ENCODE measurements at places on chromosomes 7 and 10. TPM values are rescaled to one million over a fixed set of nuclear protein-coding genes. Genes with fewer than 3 reads are reported as not detected.

HABP2 gene
- total RNA-seq = not detected

DNA sequence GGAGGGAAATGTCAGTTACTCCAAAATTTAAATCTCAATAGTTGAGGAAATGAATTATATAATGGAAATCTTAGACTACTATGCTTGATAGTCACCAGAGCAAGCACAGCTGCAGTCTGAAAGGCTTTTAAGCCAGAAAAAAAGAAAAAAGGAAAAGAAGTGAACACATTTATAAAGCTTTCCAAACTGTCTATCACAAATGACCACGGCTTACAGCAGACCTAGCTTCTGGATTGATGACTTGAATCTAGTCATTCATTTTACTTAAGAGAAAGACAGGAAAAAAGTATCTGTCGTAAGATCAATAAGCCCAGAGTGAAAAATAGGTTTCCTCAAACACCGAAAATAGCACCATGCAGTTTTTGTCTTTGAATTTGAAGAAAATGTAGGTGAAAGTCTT is 67.9 kb upstream of the OGDHL start:
- DNase-seq = no peak

DNA sequence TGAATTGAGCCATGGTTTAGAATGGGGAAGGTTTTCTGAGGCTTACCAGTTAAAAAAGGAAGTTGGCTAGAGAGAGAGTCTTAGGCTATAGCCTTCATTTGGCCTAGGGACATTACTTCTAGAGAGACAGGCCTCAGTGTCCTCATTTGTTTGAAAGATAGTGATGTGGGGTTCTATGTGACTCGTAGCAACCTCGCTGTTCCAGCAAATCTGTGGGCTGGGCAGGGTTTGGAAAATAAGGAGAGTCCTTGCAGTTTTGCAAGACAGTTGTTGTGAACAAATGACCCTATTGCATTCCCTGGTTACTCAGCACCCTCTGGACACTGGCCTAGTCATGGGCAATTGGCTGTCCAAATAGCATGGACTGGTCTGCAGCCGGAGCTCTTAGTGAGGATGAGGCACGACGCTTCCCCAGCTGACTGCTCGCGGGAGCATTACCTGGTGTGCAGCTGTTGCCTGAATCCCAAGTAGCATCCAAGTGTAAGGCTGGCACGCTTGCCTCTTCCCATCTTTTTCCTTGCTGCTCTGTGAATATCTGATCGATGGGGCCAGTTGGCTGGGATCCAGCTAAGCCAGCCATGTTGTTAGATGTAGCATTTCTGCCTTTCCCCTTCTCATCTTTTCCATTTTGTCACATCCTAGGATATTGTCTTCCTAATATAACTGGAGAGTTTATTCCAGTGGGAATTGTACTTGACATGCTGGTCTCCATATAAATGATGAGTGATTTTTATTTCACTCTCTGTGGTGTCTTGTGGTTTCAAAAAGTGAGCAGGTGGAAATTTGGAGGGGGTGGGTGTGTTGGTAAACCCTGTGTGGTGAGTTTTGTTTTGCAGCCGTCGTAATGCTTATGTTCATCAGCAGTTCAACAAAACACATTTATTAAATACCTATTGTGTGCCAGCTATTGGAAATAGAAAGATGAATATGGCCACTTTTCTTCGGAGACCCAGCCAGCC is 99.8 kb downstream of the SND1 start:
- DNase-seq = no peak

- peak; percentile 66 for DNase-seq
These were observed 36.6 kb downstream of the SRPK2 start for GRCh38 chr7:105352018-105352612.

GRCh38 chr7:123594813-123595241 is 6.8 kb upstream of the ASB15 start:
- peak; percentile 56 for DNase-seq

- DNase-seq = no peak
These were observed 233.1 kb upstream of the PHYHIPL start for GRCh38 chr10:58943256-58943890.

DNA sequence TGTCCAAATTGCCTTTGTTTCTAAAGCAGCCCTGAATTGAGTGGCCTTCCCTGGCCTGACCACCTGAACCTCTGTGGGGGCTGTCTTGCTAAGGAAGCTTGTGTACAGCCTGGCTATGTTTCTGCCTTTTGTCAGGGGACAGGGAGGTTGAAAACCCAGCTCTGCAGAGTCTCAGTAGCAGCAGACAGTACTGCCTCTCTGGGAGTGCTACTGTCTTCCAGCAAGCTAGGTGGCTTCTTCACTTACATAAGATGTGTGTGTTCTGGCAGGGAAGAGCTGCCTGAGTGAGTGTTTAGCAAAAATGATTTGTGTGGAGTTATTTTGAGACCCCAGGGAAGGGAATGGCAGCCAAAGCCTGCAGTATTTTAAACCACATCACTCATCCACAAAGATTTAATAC is 57.4 kb downstream of the LRRC4 start:
- no peak for DNase-seq

GRCh38 chr7:70325509-70326101 is 727.3 kb downstream of the AUTS2 start:
- no peak for DNase-seq

FAM221A gene
- total RNA-seq = 16.0 TPM

- no peak for DNase-seq
These were observed 62.5 kb downstream of the DAGLB start for GRCh38 chr7:6385110-6385781.

- no peak for DNase-seq
These were observed 115.5 kb downstream of the LSMEM1 start for GRCh38 chr7:112596260-112596659.

FANK1 gene
- 4.2 TPM for total RNA-seq

PNLIP gene
- total RNA-seq = not detected

GRCh38 chr10:58350619-58351323 is 16.0 kb downstream of the UBE2D1 start:
- no peak for DNase-seq

DNA sequence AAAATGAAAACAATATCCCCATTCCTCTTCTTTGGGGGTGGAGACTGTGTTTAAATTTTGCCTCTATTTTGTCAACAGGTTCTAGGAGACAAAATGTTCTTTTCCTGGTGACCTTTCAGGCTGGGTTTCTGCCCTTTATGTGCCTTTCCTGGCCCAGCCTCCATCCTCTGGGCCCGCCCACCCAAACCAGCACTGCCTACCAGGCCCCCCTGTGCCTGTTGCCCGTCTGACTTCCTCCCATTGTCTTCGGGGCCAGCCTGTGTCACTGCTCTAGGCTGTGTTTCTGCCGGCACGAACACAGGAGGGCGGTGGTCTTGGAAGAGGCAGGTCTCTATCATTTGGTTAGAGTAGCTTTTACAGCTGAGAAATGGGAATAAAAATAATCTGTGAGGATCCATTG is 13.9 kb downstream of the TSPAN14 start:
- DNase-seq = peak; percentile 89

DNA sequence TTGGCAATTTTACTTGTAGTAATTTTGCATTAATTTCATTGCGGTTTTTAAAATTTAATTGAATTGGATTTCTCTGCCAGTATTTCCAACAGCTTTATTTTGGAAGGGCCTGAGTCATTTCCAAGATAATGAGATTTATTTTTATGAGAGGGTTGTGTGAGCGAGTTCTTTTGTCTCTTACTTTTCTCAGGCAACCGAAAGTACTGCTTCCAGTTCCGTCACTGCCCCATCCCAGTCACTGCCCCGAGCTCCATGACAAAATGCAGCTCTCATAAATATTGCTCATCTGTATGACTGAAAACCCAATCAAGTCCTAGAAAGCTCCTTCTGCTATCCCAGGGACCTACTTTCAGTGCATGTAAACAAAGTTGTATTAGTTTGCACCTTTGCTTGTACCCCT is 468.4 kb upstream of the SEMA3D start:
- DNase-seq = no peak

GRCh38 chr10:49844775-49845595 is 82.9 kb upstream of the OGDHL start:
- DNase-seq = no peak

DNA sequence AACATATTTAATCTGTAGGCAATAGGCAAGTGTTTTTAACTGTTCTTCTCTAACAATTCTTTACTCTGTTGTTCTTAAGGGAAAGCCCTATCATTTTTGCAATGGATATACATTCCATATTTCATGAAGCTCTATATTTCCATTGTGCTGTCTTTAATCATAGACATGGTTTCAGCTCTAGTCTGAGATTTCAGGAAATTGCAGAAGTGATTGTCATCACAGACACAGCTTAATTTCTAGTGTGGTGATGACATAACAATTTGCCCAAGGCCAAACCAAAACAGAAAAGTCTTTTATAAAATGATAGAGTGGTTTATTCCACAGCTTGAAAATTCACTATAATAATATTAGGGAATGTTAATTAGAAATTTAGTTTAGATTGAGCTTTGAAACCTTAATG is 494.1 kb upstream of the SEMA3A start:
- DNase-seq = no peak

DNA sequence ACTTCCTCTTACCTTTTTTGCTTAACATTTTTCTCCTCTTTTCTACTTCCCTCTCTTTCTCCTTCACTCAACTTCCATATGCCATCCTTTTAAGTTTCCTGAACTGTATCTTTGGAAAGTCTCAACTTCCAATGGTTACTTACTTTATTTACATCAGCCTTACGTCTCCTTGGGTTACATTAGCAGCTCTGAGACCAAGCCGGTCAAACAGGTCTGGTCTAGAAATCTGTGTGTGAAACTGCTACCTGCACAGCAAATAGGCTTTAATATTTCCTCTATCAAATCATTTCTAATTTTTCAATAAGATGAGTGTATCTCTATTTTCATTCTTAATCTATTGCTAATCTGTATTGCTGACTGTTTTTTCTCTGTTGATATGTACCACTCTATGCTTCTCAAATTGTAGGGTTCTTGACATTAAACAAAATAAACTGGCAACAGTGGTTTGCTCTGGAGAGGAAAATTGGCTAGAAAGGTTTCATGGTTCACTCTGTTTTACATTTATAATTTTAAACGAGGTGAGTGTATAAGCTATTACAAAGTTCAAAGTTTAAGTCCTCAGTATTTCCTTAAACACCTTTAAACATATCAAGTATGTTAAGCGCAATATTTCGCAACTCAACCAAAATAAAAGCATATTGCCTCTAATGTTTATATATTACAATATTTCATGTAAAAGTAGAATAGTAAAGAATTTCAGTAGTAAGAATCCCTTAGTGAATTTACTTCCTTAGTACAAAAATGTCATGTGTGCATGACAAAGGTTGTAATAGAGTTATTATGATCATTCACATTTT is 3.6 kb upstream of the SEMA3C start:
- no peak for DNase-seq

ASB10 gene
- total RNA-seq = not detected

KCNMA1 gene
- 62.4 TPM for total RNA-seq

- DNase-seq = no peak
These were observed 11.3 kb downstream of the KMT2C start for GRCh38 chr7:152424348-152425108.

- no peak for DNase-seq
These were observed 834 bp downstream of the TAC1 start for GRCh38 chr7:97732565-97733275.

DNA sequence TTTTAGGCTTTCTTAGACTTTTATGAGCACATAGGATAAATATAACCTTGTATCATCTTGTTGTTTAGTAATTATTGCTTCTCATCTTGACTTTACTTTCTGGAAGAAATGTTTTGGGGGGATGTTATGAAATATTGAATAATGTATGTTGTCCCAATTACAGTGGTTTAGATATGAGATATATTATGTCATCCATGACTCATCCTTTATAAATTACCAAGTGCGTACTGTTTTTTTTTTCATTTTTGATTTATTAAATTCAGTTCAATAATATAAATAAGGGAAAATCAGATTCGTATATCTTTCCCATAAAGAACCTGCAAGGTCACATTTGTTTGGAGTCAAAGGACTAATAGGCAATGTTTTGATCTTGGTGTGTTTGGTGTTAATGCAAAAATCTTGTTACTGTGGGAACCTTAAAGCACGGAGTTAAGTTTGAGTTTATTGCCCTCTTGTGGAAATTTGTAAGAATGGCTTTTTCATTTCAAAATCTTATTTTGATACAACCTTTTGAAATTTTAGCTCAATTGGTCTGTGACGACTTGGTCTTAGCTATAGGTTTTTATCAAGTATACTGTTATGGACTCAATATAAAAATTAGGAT is 108.6 kb downstream of the SRI start:
- DNase-seq = no peak

DNA sequence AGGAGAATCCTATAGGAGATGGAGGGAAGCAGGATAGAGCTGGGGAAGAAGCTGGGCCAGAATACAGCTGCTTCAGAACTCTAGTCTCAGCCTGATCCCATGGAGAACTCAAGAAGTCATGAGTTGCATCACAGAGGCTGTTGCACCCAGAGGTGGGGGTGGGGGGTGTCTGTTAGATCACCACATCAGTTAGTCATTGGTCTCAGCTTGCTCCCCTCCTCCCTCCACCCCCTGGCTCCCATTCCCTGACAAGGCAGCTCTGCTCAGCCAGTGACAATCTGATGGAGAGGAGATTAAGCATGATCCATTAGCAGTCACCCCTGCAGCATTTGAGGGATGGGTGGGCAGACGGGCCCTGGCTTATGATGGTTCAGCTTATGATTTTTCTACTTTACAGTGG is 58.4 kb upstream of the FGL2 start:
- DNase-seq = no peak

GRCh38 chr7:25619963-25620799 is 391.9 kb upstream of the NPVF start:
- DNase-seq = no peak

- DNase-seq = no peak
These were observed 62.4 kb upstream of the C10orf90 start for GRCh38 chr10:126732868-126733267.

DNA sequence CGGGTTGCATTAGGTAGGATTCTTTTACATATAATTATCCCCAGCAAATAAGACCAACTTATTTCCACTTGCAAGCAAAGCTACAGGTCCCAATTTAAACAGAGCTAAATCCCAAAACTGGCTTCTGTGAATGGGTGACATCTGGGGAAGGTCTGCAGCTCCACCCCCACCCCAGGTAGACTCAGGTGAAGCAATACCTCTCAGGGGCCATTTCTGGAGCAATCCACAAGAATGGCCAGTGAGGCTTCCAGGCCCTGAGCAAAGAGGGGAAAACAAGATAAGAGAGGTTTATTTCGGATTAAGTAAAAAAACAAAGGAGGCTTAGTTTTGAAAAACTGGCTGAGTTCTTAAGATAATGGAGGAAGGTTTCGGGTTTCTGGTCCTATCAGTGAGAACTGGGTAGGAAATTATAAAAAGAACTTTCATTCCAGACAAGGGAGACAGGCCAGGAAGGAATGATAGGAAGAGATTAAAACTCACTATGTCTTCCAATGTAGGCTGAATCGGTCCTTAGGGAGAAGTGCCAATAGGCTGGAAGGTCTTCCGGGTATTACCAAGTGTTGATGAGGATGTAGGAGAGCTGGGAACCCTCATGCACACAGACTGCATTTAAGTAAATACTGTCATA is 25.4 kb downstream of the SH3PXD2A start:
- no peak for DNase-seq

ATP6V0A4 gene
- not detected for total RNA-seq
